ENCODE measurements at places on chromosomes 12 and 14.

DNA sequence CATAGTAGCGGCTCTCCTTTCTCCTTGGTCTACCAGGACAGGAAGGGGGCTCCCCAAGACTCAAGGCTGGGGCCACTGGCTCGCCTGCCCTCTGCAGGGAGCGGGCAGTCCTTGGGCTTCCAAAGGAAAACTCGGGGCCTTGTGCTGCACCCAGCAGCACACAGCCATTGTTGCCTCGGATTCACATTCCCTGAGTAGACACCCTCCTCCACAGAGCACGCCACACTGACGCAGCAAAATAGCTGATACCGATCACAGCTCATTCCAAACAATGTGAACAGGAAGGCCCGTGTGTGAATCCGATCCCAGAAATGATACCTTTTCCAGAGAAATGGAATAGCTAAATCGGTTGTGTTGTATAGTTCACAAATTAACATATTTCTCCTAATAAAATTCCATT lies 65.1 kb upstream of the DYNC1H1 start:
- no peak for DNase-seq

DNA sequence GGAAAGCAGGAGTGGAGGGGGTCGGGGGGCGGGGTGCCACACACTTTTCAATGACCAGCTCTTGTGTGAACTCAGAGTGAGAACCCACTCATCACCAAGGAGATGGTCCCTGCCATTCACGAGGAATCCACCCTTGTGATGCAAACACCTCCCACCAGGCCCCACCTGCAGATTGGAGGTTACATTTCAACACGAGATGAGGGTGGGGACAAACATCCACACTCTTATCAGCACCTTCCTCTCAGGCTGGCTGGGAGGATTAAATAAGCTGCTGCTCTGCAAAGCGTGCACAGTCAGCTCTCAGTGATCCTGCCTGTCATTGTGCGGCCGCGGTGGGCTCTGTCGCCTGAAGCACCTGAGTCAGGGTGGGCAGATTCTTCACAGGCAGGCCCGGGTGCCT lies 39.7 kb downstream of the AACS start:
- DNase-seq: no peak

GRCh38 chr12:7497661-7498060 lies 5.9 kb downstream of the CD163 start:
- no peak for DNase-seq

- DNase-seq: no peak
Observed at GRCh38 chr14:78074561-78074960, 95.6 kb upstream of the NRXN3 start.

- DNase-seq: no peak
Observed at GRCh38 chr14:56199982-56200577, 81.9 kb downstream of the PELI2 start.

- DNase-seq: no peak
Observed at GRCh38 chr14:75823334-75823733, 158.5 kb downstream of the TGFB3 start.

DNA sequence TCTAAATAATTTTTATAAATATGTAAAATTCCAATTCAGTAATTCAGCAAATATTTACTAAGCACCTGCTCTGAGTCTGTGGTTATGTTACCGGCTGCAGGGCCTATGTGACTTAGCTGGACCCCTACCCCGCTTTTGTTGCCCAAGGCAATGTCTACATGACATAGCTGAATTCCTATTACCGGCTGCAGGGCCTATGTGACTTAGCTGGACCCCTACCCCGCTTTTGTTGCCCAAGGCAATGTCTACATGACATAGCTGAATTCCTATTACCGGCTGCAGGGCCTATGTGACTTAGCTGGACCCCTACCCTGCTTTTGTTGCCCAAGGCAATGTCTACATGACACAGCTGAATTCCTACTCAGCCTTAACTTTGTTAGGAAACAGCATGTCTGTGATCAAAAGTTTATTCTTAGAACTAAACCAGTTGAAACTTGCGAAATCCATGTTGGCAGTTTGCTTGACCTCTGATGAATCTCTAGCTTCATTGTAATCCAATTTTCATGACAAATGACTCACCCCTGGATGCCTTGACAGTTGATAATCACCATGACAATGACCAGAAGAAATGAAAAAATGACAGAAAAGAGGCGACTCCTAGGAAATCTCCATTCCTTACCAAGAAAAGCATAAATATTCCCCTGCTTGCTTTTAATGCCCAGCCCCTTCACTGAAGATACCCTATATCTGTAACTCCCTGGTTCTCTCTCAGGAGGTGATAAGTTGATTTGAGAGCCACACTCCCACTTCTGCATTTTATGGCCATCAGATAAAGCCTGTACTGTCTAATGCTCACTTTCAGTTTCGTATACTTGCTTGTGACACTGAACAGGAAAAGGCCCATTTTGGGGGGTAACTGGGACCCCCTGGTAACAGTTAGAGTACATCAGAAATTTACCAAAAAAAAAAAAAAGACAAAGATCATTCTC lies 148.4 kb upstream of the SYT10 start:
- no peak for DNase-seq

DNA sequence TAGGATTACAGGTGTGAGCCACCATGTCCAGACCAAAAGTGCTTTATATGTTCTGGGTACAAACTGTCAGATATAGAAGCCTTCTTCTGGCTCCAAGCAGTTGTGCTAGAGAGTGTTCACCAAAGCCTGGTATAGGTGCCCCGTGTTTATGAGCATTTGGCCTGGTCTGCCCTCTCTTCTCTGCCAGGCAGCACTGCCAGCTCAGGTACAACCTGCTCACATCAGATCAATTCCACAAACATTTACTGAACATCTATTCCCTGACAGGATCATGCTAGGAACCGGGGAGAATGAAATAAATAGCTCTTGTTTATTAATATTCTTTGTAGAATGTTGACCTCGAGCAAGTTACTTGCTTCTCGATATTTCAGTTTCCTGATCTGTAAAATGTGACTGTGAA lies 20.0 kb upstream of the SOCS2 start:
- no peak for DNase-seq

DNA sequence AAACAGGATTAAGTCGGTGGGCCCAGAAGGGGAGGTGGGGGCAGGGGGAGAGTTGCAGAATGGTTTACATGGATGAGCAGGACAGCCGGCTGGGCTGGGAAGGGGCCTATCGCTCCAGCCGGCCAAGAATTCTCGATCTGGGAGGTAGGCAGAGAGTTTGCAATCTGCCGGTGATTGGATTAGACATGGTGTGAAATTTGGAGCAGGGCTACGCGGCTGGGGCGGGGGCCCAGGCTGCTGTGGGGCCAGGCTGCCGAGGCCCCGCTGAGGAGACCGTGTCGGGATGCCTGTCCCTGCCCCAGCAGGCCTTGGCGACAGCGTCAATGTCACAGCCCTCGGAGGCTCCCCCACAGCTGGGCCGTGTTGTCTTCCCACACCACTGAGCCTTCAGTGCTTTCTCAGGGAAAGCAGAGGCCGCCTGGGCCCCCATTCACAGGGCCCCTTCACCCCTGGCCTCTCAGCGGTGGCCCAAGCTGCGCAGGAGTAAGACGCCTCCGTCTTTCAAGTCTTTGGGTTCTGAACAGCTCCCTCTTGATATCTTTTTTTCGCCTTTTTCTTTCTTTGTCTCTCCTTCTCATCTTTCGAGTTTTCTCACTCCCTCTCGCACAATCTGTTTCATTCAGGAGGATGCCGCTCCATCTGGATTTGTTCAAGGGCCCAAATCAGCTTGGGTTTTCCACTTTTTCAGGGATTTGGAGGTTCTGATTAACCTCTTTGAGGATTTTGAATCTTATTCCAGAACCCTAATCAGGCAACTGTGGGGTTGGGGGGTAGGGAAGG lies 117.5 kb upstream of the PARP11 start:
- no peak for DNase-seq

DNA sequence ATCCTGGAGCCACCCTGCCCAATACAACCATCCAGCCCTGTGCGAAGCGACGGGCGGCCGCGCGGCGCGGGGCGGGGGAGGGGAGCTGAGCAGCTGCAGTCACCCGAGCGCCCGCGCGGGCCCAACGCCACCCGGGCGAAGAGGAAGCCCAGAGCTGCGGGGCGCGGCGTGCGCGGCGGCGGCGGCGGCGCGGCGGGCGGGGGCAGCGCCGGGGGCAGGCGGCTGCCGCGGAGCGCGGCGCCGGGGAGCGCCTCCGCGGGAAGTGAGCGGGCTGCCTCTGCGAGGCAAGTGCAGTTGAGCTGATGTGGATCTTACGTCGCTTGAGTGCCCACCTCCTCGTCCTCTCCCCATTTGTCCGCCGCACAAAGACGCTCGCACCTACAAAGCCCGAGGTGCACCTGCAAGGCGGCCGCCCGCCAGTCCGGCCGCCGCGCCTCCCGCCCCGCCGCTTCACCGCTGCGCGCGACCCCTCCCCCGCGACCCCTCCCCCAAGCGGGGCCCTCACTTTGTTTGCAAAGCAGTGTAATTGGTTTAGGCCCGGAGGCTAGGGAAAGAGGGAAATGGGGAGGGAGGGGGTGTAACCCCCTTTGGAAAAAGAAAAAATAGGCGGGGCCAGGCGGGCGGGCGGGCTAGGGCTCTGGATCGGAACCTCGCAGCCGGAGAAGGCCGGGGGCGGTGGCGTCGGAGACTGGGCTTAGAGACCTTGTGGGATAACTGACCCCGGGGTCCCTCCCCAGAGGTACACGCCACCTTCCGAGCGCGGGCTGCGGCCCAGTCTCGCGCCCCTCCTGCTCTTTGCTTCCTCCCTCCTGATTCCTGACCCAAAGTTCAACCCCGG lies at the start of the genes FOXA1 and TTC6:
Gene FOXA1, minus strand, starts transcription at position 279 of the 838 bp plus-strand sequence. Its CDS starts 277 bp downstream, at position 2.
Gene TTC6, plus strand, starts transcription at position 659 of the 838 bp plus-strand sequence. CDS start 26,436 bp downstream, outside the sequence.
- DNase-seq: no peak
